Dorsolateral prefrontal cortex (tissue), 122 donors: ENCODE measurements at places on chromosomes 11 and 22.

DNA sequence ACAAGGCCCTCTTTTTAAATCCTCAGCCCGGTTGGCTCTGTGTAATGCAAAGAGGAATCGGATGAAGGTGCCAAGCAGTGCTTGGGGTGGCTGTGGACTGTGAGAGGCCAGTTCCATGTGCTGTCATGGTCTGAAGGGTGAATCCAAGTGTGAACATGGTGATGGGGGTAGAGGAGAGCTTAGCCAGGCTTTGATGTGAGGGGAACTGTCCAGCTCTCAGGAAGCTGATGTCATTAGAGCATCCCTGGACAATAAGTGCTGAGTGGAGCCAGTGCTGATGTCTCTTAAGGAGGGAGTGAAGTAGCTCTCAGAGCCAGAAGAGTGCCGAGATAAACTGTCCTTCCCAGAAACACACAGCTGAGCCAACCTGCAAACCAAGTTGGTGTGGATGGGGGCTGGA, 53.6 kb downstream of the NAV2 start:
- DNase-seq: no peak

DNA sequence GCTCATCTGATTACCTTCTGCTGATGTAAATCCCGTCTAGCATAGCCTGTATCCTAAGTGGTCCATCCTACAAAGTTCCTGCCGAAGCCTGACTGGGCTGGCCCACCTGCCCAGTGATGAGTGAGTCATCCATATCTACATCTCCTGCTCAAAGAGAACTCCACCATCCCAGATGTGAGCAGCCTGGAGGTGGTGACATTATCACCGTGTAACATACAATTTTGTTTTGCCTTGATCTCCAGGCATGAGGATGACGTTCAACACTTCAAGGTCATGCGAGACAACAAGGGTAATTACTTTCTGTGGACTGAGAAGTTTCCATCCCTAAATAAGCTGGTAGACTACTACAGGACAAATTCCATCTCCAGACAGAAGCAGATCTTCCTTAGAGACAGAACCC, 5.6 kb downstream of the TMA7B start:
- DNase-seq: no peak

- DNase-seq: no peak
Observed at GRCh38 chr22:32465661-32466060, 1.4 kb upstream of the BPIFC start.

GRCh38 chr11:134502153-134502550, 90.1 kb upstream of the B3GAT1 start:
- no peak for DNase-seq

DNA sequence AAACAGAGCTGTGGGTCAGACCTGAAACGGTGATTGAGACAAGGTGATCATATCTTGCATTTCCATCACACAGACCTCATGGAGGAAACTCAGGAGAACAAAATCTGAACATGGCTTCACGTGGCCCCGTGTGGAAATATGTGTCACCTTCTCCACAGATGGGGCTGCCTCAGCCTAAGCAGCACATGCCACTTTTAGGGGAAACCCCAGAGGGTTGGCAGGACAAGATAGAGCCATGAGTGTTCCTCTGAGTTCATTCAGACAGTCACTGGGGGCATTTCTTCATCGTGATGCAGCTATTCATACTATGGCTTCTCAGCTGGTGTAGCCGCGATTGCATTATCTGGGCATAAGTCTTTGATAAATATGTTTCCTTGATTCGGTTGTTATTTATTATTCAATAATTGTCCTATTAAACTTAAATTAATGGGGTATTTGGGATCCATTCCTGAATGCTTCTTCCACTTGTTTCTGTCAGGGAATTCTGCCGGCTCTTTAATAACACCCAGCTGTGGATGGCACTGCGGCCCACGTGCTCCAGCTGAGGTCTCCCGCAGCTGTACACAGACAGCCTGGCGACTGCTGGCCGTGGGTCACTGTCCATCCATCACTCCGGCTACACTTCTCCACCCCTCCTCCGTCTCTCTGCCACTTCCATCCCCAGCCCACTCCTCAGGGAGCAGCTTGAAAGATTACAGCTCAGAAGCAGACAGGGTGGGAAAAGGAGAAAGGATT, 485.1 kb downstream of the OPCML start:
- no peak for DNase-seq

DNA sequence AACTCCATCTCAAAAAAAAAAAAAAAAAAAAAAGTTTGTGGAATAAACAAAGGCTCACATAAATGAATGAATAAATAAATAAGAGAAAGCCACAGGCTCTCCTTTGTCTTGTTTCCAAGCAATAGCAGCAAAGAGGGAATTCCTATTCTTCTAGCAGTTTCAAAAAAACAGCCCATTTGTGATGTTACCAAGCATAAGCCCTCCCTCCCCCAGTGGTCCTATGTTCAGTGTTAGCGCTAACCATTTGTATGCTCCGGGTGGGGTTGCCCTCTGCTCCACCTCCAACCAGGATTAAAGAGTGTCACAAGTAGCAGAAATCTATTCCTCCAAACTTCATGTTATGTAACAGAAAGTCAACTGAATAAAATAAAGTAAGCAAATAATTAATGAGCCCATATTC, 1215.0 kb upstream of the TENM4 start:
- no peak for DNase-seq

GRCh38 chr11:36427079-36427478, 83.0 kb downstream of the TRAF6 start:
- no peak for DNase-seq

DNA sequence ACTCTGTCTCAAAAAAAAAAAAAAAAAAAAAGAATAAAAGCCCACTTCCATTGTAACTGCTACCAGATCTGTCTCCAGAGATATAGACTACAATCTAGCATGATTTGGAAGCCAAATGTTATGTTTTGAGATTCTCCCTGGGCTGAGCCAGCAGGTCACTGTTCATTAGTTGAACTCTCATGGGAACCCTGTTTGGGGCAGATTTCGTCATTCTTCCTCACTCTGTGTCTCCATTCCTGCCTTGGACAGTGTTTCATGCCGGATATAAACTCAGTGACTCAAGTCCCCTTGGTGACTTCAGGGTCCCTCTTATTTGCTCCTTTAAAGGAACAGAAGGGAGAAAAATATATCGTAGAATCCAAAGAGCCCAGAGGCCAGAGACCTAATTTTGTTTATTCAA, 378.1 kb downstream of the LARGE1 start:
- no peak for DNase-seq

DNA sequence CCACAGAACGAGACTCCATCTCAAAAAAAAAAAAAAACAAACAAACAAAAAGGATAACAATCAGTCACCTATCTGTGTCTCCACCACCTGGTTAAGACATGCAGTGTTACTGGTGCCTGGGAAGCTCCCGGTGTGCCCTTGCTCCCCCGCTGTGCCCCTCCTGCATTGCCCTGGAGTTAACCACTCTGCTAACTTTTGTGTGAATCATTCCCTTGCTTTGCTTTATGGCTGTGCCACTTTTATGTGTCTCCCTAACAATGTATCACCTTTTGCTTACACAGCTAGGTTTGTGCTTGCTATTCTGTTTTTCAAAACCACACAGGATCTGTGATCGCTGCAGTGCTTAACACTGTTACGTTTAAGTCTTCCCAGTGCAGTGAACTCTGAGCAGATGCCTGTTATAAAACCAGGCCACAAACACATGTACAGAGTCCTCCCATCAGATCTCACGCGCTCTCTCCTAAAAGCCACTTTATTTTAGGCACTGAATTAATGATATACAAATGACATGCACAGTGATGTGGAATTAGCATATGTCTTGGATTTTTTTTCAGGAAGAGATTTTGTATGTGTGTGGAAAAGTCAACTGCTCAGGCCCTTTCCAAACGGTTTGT, 69.9 kb downstream of the BUD13 start:
- DNase-seq: no peak

- no peak for DNase-seq
Observed at GRCh38 chr22:32776397-32776796, 25.1 kb upstream of the TIMP3 start.

DNA sequence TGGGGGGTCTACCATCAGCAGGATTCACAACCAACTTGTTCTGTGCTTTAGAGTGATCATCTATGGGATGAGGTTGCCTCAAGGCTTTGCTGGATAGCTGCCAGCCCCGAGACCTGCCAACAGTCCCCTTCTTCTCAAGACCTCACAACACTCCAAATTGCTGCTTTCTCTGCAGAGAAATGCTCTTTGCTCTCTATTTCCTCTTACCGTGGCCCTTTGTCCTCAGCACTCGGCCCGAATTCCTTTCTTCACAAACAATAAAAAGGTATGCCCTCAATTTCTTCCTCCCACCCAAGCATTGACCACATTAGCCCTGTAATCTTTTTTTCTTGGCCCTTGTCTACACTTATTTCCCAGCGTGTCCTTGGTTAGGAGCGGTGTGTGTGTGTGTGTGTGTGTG, 147.4 kb upstream of the SNX19 start:
- DNase-seq: no peak

DNA sequence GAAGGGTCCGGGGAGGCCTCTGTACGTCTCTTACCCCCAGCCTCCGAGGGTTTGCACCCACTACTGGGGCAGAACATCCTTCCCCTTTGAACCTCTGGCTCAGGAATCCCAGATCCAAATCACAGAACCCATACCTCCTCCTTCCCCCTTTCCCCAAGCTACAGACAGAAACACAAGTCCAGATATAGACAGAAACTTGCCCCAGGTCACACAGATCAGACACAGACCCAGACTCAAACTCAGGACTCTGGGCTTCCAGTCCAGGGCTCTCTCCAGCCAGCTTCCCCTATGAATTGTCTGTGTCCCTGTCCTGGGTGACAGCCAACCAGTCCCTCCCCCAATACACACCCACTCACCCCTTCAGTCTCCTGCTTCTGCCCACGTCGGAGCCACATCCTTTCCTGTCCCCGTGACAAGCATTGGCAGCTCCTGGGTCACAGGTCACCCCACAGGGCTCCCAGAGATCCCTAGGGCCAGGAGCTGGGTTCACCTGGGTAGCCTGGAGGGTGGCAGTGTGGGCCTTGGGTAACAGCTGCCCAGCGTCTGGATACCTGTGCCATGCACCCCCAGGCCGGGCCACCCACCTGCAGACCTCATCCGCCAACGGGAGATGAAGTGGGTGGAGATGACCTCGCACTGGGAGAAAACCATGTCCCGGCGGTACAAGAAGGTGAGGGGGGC, 772 bp downstream of the TBC1D10C start:
- DNase-seq: no peak

DNA sequence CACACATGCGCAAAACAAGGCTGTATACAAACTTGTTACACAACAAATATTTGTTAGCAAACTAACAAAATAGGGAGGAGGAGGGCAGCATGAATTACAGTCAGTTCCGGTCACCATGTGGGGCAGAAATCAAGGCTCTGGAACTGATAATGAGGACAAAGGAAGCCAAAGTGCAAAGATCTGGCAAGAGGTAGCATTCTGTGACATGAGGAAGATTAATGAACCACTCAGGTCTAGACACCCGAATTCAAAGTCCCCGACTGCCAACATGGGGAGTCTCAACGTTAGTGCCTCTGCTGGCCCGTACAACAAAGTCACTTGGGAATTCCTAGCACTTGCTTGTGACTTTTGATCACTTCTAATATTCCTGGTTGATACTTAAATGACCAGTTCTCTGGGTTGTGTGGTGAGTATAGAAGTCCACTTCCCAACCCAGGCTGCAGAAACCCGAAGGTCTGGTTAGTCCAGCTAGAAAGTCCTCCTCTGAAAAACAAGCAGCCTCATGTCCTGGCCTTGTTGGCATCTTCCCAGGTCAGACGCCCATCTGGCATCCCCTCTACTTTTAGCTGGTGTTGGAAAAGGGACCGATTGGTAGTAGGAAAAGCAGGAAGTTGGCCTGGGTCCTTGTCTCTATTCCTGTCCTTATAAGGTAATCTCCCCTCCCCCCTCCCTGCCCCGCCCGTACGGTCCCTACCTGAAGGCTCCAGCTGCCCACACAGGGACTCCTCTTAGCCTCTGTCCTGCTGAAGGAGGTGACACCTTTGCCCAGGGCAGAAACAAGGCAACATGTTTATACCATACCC, 1.6 kb downstream of the SUN2 start:
- no peak for DNase-seq

DNA sequence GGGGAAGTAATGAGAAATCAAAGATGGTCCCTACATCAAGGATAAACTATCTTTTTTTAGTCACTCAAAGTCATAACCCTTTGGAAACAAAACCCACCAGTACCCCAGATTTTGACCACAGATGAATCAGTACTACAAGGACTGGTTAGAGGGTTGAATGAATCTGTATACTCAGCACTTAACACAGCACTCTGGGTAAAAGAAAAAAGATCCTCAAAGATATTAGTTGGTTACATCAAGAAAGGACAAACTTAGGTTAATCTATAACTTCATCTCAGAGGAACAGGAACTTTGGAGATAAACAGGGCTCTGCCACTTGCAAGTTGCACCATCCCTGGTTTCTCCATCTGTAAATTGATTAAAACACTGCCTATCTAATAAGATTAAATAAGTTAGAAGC, 18.8 kb downstream of the SC5D start:
- DNase-seq: no peak

DNA sequence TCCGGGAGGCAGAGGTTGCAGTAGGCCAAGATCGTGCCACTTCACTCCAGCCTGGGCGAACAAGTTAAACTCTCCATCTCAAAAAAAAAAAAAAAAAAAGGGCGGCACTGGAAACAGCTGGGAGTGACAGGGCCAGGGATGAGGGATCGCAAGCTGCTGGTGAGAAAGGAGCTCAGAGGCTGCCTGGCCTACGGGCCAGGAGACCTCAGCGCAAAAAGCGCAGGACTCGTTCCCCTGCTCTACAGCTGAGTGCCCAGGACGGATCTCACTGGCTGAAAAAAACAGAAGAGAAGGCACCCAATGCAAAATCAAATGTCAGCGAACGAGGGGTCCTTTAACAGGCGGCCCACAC, 650 bp upstream of the NUP50 start:
- DNase-seq: no peak

DNA sequence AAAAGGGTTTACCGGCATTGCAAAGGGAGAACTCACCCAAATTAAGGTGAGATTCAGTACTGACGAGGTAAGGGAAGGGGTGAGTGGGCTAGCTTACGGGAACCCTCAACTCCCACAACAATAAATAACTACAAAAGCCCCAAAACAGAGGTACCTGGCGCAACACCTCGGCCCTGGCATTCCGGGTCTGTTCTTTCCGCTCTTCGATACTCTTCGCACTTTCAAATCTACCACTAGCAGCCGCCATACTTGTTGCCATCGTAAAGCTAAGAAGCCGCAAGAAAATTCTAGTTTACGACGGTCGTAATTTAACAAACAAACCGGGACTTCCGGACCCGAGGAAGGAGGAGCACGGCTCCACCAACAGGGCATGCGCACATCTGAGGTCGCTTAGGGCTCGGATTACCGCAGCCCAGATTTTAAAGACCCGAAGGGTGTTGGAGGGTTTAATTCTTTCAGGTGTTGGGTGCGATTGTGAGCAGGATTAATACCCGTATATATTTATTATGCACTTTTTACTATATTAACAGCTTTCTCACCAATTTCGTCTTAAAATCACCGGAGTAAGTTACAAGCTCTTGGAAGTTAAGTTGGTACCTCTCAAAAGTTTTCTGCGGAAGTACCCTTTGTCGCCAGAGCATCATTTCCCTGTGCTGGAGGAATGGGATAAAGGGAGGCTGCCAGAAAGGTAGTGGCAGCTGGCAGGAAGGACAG, at the start of gene CWF19L2:
CWF19L2 (minus strand) TSS at position 268 of the 714 bp plus-strand sequence; CDS start at position 259, 9 bp downstream.
- DNase-seq: peak; percentile 85
